ENCODE measurements at places on chromosomes 5 and 9.

DNA sequence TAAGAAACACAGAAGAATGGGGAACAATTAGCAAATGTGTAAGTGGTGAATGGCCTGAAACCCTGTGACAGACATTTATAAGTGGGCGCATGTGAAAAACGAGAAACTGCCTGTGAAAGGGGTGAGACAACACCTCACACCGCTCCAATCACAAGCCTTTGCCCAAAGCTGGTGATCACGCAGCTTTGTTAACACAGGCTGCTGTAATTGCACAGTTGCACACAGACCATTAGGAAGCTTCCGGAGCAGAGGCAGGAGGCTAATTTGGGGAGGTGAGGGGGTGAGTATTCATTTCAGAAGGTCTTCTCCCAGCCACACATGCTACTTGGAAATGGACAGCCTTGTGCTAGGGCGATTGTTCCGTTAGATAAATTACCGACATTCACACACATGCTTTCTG, 294.0 kb downstream of the MED10 start:
- peak; percentile 95 for DNase-seq

DNA sequence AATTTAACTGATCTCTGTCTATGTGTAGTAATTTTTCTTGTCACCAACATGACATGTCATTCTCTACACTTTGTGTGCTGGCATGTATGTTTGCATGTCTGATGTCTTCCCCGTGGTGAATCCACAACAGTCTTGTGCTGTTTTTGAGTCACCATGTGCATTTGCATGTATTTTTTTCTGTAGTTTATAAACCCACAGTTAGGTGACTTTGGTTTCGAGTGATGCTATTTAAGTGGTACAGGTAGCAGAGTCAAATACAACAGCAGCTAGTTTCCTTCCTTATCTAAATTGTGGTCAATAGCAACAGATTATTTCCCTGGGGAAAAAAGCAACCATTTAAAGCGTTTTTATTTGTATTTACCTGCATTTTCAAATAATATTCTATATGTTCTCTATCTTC, 89.9 kb upstream of the FSD1L start:
- no peak for DNase-seq

DNA sequence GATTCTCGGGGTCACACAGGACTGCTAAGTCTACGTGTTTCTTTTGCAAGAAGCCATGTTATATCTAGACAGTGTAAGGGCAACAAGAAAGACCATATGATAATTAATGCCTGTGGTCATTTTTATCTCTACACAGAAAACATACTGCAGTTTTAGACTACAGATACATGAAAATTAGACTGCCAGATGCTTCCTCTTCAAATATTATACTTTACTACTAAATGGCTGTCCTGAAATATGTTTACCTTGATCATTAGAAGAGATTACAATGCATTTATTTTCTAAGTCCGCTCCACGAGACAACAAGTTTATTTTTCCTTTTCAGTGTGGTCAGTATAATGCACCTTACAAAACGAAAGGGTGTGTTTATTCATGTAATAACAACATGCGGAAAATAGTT, 147.6 kb downstream of the KIAA0825 start:
- peak; percentile 13 for DNase-seq

GRCh38 chr5:115480271-115480670, 64.3 kb downstream of the FEM1C start:
- no peak for DNase-seq

GRCh38 chr9:133949486-133950061, 42.5 kb downstream of the VAV2 start:
- no peak for DNase-seq

GRCh38 chr9:109455861-109456260, 42.2 kb downstream of the PTPN3 start:
- no peak for DNase-seq

- DNase-seq, result no peak
Measured at GRCh38 chr5:56827924-56828323, 12.6 kb downstream of the MAP3K1 start.

GRCh38 chr5:18119156-18119785, 485.0 kb downstream of the TAF11L14 start:
- DNase-seq, result no peak

- no peak for DNase-seq
Measured at GRCh38 chr9:98607787-98608186, 100.9 kb downstream of the GABBR2 start.

DNA sequence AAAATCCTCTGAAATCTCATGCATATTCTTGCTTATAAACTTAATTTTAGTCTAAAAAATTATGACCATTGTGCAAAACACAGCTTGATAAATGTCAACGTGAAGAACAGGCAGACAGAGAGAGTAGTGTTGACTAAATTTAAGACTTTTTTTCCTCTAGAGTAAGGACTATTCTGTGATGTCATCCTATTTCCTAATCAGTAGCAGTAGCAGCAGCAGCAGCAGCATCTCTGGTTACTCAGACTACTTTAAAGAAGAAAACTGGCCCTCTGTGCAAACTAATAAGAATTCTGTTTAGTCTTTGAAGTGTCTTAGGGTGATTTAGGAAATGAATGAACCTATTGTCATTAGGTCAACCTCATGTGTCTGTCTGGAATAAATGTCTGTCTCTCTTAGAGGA, 403.0 kb downstream of the HINT1 start:
- no peak for DNase-seq

- no peak for DNase-seq
Measured at GRCh38 chr9:136003411-136004218, 42.4 kb upstream of the UBAC1 start.

DNA sequence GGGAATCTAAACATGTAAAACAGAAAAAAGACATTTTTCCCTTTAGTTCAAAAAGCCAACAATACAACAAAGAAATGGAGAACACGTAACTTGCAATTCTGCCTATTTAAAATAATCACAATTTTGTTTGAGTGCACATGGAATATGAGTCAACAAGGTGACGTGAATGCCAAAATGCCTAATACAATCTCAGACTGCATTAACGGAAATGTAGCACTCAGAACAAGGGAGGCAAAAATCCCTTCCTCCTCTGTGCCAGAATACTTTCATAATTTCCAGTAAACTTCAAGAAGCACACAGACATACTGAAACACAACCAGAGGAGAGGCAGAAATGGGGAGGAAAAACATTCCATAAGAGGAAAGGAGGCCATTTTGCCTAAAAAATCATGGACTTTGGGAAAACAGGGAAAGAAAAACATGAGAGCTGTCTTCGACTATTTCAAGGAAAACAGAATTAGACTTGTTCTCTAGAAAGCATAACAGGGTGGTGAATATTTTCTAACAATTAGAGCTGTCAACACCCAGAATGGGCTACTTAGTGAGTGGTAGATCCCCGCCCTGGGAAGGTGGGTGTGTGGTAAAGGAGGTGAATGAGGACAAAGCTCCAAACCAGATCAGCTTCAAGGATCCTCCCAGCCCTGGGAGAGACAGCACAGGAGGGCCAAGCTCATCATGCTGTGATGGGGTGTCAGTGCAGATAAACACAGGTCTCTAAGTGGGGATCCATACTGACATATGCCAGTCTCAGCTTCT, 48.2 kb downstream of the ABCA1 start:
- no peak for DNase-seq
